ENCODE measurements at places on chromosomes 1 and 21.

DNA sequence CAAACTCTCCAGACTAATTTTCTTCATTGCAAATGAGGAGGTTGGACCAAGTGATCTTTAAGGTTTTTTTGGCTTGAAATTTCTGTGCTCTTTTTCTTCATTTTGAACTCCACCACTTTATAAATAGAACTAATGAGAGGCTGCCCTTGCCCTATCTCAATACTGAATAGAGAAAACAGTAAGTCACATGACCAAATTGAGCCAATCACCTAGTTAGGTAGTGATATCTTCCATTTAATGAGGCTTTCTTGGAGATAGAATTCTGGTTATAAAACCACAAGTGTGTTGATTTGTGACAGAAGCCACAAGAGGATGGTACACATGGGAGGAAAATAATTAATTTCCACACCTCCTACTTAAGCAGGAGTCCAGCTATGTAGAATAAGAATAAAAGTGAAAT lies 263.4 kb upstream of the SNX7 start:
- DNase-seq = no peak

DNA sequence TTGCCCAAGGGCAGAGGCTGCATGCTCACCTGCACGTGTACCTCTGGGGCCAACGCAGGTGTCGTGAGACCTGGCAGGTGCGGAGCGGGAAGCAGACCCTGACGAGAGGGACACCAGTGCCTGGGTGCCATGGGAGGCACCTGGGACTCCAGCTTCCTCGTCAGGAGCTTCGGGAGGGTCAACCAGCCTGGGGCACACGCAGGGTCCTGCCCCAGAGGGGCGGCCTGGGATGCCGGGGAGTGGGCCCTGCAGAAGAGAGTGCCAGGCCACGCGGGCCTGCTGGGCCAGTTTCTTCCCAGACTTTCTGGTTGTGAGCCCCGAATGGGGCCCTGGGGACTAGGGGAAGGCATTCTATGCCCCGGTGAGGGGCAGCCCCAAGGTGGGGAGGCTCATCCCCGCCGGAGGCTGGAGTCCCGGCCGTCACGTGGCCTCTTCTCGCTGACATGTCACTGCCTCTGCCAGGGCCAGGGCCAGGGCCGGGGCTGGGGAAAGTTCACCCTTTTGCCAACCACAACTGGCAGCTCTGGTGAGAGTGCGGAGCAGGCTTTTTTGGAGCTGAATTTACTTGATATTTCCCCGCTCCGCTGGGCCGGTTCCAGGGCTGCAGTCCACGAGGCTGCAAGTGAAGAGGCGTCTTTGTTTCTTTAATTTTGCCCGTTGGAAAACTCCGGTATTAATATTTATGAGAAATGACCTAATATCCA lies 38.5 kb upstream of the ACTRT2 start:
- no peak for DNase-seq

GRCh38 chr1:31781138-31781755 lies 17.1 kb upstream of the ADGRB2 start:
- DNase-seq = no peak

DNA sequence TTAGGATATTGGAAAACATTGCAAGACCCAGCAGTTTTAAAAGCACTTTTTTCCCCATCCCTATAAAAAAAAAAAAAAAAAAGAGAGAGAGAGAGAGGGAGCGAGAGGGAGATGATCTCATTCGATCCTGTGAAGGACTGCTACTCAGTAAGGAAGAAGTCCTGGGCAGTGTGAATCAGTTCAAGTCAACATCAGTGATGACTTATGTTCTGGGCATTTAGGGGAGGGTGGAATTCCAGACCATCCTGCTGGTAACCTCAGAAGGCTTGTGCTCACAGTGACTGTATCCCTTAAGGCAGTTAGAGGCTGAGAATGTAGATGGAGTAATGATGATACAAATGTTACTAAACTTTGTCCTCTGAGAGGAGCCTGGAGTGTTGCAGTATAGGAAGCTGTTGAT lies 151.4 kb downstream of the TGFB2 start:
- no peak for DNase-seq

DNA sequence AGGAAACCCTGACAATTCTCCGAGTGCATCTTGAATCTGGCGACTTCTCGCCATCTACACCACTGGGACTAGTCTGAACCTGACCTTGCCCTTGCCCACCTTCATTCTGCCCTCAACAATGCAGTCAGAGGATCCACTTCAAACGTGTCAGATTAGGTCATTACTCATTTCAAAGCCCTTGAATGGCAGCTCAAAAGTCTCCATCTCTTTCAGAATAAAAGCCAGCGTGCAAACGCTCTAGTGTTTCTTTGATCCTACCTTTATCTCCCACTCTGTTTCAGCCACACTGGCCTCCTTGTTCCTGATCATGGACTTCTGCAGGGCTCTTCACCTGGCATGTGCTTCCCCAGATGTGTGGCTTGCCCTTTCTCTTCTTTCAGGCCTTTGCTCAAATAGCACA lies 31.3 kb downstream of the SLC30A1 start:
- no peak for DNase-seq
